ENCODE measurements at places on chromosomes 3 and 15.

- DNase-seq = no peak
Measured at GRCh38 chr3:70028361-70028760, 28.8 kb downstream of the SAMMSON start.

DNA sequence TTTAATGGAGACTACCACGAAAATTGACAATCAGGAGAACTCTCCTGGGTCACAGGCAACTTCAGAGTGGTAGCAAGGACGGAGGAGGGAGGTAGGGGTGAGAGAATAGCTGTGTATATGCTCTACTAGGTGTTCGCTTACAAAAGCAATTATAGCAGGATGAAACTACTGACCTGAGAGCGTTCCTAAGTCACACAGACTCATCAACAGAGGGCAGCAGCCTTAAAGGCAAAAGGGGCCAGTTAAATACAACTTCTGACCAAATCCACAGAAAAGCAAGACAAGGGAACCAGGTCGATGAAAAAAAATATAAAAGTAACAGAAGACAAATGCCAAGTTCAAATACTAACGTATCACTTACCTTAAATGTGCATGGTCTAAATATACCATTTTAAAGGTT lies 894.6 kb downstream of the PLOD2 start:
- DNase-seq = no peak

DNA sequence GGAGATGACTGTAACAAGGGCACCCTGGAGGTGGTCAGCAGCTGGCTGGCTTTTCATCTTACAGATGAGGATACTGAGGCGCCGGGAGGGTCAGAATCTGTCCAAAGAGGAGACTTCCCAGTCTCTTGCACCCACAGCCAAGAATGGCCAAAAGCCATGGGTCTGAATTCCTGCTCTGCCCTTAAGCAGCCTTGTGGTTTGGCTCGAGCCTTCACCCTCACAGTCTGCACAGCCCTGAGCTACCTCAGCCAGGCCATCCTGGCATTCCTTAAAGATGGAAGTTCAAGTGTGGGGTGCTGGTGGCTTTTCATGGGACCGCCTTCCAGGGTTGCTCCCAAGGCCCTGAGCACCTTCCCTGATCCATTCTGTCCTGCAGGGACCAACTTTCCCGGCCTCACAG lies 59.2 kb downstream of the CACNA2D2 start:
- DNase-seq = no peak

DNA sequence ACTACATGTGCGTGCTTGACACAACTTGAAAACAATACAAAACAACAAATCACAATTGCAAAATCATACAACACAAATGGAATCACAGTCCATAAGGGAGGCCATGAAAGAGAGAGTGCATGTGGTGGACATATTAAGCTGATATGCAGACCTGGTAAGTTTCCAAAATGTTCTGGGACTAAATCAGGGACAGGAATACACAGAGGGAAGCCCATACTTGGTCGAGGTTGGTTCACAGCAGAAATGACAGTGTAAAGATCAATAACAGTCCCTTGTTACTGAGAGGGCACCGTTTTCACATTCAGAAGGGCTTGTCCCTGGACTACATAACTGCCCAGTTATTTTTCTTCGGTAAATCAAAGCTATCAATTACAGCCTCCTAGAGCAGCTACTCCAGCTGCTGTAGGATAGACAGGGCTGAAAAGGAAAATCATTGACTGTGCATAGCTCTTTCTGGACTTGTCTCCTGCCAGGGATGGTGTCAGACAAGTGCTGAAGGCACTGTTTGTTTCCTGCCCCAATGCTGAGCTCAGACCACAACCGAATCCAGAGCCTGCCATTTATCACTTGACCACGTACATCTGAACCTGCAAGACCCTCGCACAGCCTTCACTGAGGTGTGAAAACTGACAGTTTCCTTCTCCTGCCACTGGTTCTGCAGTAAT lies 79.5 kb upstream of the KCNMB2 start:
- no peak for DNase-seq

- DNase-seq = no peak
Measured at GRCh38 chr3:114242947-114243346, 5.6 kb upstream of the ZNF80 start.

DNA sequence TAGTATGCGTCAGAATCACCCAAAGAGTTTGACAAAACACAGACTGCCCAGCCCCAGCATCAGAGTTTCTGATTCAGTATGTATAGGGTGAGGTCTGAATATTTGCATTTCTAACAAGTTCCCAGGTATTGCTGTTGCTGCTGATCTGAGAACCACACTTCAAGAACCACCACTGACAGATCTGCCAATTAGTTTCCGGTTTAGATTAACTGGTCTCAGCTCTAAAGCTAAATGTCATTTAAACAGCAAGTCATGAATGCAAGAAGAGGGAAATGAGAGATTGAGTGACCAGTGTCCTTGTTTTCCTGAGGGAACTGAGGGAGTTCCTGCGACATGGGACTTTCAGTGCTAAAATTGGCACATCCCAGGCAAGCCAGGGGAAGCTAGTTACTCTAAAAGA lies 305.0 kb downstream of the ZNF385D start:
- no peak for DNase-seq

GRCh38 chr3:158773845-158774830 lies 27.7 kb upstream of the MFSD1 start:
- no peak for DNase-seq

DNA sequence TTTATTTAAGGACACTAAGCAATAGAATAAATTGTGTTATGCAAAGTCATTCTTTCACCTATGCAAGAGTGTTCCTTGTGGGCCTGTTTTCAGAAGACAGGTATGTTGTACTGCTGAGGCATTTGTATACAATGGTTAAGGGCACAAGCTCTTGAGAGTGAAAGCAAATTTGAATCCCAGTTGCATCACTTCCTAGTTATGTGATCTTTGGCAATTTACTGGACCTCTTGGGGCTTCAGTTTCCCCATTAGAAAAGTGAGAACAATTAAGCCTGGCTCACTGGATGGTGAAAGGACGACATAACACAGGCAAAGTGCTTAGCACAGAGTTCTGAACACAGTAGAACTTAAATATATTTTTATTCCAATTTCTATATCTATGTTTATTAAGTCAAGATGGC lies 117.4 kb downstream of the EFHB start:
- DNase-seq = no peak

DNA sequence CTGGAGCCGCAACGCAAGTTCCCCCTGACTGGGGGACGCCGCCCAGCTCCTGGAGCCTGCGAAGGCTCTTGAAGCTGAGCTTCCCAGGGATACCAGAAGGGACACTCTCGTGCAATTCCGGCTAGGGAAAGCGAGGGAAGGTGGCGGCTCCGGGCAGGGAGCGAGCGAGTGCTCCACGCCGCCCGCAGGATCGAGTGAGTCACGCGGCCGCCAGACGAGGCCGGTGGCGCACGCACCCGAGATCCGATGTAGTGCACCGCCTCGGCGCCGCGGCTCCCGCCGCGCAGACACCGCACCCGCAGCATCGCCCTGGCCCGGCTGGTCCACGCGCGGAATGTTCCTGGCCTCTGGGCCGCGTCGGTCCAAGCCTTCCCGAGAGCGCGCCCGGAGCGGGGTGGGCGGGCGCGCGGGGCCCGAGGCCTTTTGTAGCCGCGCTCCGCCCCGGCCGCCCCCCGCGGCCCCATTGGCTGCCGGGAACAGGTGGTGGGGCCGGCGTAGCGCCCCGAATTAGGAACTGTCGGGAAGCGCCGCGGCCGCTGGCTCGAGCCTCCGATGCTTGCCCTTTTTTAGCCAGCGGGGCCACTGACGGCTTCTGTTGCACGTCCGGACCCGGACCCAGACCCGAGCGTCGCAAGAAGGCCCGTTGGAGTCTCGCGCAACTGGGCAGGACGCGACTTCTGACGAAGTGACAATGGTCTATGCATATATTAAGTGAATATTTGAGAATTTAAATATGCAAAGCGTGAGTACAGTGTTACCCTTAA lies at the start of gene GATM:
Gene GATM, minus strand, starts transcription at position 396 of the 764 bp plus-strand sequence. Its CDS starts 91 bp downstream, at position 305.
- DNase-seq = peak; percentile 19

Data from NCI-H748 treated with DMSO at 0.1 percent for 48 hours (cell line).